ENCODE measurements at places on chromosomes 12 and 14.

- no peak for DNase-seq
These were observed 250.0 kb downstream of the PHLDA1 start for GRCh38 chr12:75781532-75782046.

- peak; percentile 54 for DNase-seq
These were observed 41.0 kb upstream of the NCOR2 start for GRCh38 chr12:124608450-124608870.

GRCh38 chr14:92491782-92492181, 21.8 kb upstream of the RIN3 start:
- DNase-seq, result no peak

DNA sequence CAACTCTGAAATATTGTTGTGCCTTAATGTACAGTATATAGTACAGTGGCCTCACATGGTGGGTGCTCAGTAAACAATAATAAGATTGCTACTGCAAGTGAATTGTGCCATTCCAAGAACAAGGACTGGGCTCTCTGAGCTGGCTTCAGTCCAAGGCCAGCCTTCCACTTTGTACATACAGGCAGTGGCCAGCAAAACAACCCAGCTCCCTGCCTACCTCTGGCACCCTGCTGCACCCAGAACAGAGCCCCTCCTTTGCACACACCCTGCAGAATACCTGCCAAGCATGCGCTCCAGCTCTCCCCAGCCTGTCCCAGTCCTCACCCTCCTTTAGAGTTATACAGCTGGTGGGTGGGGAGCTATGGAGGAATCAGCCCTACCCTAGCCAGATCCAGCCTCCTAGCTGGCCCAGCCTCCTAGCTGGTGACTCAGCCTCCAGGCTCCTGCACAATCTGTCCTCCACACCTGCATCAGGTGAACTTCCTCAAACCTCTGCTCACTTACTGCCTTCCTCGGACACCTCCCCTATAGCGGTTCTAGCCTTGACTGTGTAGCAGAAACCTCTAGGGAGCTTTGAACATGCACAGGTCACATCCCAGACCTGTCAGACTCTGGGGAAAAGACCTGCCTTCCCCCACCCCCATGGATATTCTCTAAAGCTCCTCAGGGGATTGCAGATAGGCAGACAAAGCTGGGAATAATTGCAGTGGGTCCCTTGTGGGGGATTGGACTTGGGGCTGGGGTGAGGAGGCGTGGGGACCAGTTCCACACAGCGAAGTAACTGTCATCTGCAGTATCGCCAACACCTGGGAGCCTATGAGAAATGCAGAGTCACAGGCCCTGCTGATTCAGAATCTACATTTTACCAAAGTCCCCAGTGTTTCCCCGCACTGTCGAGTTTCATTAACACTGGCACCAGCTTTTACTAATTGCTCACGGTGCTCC, 17.9 kb downstream of the ZDHHC22 start:
- peak; percentile 99 for DNase-seq

- DNase-seq, result peak; percentile 73
These were observed 33.5 kb downstream of the FMNL3 start for GRCh38 chr12:49673446-49674317.

DNA sequence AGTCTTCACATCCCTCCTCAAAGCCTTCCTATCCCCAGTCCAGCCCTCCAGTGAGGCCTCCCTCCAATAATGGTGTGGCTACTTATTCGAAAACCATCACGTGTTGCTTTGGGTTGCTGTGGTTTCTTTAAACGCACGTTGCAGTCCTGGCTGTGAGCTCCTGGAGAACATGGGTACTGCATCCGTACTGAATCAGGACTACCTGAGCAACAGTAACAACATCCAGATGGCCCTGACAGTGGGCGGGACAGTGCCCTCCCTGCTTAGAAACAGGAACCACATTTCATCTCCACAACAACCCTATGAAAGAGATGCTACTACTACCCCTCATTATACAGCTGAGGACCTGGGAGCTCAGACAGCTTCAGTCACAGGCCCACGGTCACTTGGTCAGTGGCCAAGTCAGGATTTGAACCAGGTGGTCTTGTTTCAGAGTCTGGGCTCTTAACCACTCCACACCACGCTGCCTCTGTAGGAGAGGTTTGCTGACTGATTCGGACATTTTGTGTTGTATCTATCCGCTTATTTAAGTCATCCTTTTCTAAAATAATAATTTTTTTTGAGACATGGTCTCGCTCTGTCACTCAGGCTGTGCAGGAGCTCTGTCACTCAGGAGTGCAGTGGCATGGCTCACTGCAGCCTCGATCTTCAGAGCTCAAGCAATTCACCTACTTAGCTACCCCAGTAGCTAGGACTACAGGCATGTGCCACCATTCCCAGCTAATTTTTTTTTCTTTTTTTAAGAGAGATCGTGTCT, 104.8 kb downstream of the DPF3 start:
- no peak for DNase-seq

GRCh38 chr12:22173177-22173576, 127.2 kb downstream of the CMAS start:
- no peak for DNase-seq

DNA sequence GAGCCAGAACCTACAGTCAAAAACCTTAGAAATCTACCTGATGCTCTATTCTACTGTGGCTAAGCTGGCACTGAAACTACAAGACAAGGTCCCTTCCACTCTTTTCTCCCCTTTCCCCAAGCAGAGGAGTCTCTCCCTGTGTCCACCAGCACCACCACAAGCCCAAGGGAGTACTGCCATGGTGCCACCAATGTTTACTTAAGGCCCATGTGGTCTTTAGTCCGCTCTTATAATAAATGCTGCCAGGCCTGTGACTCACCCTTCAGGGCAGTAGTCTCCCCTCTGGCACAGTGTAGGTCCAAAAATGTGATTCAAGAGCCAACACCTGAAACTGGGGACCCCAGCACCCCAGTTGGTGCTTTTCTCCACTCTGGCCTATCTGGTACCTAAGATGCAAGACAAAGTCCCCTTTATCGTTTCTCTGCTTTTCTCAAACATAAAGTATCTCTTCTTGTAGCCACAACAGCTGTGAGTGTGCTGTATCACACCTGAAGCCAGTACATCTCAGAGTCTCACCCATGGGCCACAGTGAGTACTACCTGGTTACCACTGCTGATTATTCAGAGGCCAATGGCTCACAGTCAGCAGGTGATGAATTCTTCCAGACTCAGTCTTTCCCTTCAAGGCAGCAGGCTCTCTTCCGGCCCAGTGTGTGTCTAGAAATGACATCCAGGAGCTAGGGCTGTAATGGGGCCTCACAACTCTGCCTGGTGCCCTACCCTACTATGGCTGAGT, 29.3 kb downstream of the SLC38A2 start:
- no peak for DNase-seq

- no peak for DNase-seq
These were observed 134.7 kb downstream of the CALM1 start for GRCh38 chr14:90531497-90531896.

DNA sequence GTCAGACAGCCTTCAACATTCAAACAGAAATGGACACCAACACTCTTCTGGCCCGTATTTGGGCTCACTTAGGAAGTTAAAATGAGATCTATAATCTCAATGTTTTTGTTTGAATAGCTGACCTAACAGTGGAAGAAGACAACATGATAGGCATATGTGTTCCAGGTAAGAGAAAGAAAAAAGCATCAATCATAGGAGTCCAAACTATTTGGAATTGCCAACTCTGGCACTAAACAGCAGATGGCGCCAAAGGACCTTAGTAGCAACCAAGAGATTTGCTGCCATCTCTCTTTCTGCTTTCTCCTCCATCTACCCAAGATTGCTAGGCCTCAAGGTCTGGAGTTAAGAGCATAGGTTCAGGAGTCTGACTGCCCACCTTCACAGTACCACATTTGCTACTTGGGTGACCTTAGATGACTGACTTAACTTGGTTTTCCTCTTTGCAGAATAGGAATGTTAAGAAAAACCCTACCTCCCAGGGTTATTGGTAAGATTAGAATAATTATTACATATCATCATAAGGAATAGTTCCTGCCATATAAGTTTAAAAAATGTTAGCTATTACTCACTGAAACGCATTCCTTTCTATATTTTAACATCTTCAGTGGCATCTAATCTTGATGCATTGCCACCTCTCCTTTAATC, 30.2 kb downstream of the PEX5 start:
- DNase-seq, result peak; percentile 73

GRCh38 chr14:62015945-62016344, 253.7 kb downstream of the SNAPC1 start:
- no peak for DNase-seq

DNA sequence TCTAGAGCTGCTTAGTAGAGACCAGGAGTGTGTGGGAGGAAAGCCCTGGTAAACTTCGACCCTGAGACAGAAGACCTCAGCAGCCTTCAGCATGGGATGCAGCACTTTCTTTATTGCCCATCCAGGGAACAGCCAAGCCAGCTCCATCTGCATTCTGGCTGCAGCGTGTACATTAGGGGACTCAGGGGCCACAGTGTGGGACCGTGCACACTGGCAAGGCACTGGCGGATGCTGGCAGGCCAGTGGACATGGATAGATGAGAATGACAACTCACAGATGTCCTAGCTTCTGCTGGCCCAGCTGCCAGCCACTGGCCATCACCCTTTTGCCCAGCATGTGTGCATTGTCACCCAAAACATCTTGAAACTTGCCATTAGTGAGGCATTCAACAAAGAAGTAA, 12.5 kb downstream of the PLD4 start:
- DNase-seq, result no peak

GRCh38 chr12:93243689-93244513, 133.8 kb upstream of the NUDT4 start:
- peak; percentile 84 for DNase-seq

DNA sequence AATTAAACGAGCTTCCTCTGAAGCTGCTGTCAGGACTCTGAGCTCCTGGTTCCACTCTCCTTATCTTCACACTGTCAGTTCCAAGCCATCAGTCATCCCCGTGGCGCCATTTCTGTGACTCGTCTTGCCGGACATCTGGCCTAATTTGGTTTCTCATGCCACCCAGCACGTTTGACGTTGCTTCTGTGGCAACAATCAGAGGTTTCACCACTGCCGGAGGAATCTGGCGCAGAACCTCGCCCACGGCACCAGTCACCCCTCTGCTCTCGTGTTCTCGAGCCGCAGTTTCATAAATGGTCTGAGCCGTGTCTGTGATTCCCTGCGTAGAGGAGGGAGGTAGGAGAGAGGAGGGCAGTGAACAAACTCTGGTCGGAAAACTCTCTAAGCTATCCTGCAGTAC, 29.7 kb downstream of the BDKRB1 start:
- no peak for DNase-seq

DNA sequence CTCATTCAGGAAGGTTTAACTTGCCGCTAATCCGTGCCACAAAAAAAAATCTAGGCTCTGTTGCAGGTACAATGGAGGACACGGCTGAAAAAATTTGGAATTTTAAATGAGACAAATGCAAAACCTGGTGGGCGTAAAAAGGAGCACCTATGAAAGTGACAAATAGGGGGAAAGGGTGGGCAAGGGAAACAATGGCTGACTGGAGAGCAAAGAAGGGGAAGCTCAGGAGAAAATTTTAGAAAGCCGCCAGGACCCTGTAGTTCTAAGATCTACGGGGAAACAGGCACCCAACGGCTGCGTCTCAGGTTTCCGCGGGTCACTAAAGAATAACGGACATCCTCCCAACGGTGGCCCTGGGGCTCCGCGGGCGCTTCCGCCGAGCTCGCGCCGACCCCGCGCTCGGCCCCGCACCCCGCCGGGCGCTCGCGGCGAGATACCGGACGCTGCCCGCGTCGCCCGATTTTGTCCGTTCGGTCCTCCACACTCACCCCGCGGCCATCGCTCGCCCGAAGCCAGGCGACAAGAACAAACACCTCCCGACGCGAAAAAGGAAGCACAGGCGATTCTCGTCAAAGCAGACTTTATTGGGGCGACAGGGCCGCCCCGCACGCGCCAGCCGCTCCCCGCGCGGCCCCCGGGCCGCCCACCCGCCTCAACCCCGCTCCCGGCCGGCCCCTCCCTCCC, 1.1 kb upstream of the YY1 start:
- peak; percentile 43 for DNase-seq

- no peak for DNase-seq
These were observed 30.8 kb upstream of the COL2A1 start for GRCh38 chr12:48034835-48035805.

GRCh38 chr14:29030970-29031369, 264.4 kb downstream of the FOXG1 start:
- no peak for DNase-seq

DNA sequence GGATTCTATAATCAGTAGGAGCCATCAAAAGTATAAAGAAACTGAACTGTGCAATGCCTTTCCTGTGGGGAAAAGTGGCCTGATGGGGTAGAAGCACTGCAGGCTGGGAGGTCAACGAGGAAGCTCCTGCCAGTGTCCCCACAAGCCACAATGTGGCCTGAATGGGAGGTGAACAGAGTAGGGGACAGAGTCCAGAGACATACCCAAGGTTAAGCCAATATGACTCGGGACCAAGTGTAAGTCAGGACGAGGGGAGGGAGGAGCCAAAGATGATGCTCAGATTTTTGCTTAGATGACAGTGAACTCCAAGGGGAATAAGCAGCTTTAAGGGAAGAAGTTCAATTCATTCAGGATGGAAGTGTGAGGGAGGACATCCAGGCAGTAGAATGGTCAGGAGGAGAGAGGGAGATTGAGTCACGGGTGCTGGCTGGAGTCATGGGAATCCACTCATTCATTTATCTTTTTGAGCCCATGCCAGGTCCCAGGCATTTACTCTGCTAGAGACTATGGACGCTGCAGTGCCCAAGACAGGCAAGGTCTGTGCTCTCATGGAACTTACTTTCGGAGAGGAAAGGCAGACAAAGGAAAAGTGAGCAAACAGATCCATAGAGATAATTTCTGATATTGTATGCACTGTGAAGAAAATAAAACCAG, 29.1 kb downstream of the DPF3 start:
- DNase-seq, result no peak

GRCh38 chr14:34983786-34984185, 994 bp downstream of the SRP54 start:
- DNase-seq, result no peak

DNA sequence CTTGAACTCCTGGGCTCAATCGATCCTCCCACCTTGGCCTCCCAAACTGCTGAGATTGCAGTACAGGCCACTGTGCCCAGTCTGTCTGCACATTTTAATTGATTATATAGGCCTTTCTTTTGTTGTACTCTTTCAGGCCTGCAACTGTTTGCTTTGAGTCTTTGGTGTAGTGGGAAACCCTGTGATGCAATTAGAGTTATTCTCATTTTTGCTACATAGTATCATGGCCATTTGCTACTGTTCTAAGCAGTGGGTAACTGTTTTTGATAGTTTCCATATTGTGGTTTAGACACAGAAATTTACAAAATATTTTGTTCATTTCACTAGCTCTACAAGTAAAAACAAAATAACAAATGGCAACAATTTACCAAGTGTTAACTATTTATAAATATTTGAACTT, 6.3 kb upstream of the TUBA1B start:
- no peak for DNase-seq

GRCh38 chr12:51190820-51191219, 17.9 kb upstream of the TFCP2 start:
- no peak for DNase-seq

- DNase-seq, result no peak
These were observed 419.7 kb downstream of the ADAMTS20 start for GRCh38 chr12:43132291-43132690.
